ENCODE measurements at places on chromosomes 3 and 15.

DNA sequence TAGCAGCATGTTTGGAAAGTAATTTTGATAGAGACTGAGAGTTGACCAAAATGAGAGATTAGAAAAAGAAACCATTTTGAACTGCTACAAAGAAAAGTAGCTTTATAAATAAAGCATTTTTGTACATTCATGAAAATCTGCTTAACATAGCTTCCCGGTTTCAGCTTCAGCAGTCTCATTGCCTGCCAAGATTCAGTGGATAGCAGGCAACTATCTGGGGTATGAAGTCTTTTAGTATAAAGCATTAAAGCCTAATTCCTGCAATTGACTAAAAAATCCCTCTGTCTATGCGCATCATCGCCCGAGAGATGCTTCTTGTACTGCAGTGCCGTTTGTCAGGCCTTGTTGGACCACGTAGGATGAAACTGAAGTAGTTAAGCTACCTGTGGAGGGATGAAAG is 588.4 kb downstream of the NAALADL2 start:
- no peak for DNase-seq

GRCh38 chr3:77281721-77282120 is 241.8 kb downstream of the ROBO2 start:
- DNase-seq: no peak

DNA sequence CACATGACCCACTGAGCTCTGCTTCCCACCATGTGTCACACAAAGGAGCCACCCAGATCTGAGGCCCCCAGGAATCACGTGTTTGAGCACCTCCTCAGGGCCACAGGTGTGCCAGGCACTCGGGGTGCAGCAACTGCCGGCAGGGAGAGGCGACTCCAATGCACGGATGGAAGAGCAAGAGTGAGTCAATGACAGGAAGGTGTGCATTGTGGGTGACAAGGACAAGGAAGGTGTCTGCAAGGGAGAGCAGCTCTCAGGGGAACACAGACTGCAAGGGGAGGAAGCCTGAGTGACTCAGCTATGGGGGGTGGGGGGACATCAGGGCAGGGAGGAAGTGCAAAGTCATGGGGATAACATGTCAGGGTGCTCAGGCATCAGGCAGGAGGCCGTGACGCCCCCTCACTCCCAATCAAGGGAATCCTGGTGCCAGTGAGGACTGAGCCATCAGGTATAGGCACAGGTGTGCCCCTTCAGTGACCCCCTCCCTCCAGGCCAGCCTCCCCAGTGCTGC is 67.4 kb downstream of the NUP210 start:
- DNase-seq: no peak

GRCh38 chr3:174220775-174221554 is 638.2 kb upstream of the NAALADL2 start:
- DNase-seq: no peak

DNA sequence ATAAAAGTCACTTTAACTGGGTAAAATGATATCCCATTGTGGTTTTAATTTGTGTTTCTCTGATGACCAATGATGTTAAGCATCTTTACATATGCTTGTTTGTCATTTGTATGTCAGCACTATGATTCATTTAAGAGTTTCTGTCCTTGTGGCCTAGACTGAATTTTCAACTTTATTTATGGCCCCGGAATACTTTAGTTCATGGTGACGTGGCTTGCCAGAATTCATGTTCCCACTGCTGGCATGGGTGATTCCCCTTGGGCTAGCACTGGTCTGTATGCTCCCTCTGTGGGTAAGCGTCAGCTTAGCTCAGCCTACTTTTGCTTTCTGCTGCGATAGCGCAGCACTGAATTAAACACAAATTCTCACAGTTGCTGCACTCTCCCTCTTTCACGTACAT is 436.3 kb upstream of the SGO1 start:
- DNase-seq: no peak

GRCh38 chr3:106611116-106611515 is 742.3 kb upstream of the CBLB start:
- no peak for DNase-seq

GRCh38 chr15:58466566-58466965 is 34.8 kb downstream of the LIPC start:
- no peak for DNase-seq

- DNase-seq: peak; percentile 17
These were observed 51.8 kb downstream of the KLHL6 start for GRCh38 chr3:183503746-183504145.

DNA sequence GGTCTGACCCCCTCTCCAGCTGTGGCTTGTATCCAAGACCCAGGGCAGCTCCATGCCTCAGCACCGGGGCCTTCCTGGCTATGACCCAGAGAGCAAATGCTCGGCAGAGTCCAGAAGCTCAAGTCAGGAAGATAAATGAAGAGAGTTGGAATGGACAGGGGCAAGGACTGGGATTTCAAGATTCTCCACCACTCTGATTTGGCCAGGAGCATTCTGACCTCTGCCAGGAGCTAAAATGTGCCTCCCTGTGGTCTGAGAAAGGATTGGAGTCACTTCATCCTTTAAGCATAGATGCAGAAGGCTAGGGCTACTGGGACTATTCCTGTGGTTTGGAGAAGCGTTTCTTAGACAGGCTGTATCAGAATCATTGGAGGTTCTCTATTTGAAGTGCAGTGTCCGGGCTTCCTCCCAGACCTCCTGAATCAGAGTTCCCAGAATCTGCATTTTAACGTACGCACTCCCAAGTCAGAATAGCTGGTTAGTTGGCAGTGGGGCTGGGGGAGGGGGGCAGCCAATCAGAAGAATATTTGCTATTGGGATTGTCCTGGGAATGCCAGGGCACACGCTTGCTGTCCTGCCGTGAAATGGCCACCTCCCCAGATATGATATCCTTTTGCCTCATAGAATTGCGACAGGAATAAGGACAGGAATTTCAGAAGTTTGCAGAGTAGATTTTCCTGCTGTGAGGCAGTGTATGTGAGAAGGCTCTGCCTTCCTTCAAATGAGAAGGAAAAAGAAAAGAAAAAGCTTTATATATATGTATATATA is 57.4 kb downstream of the HRH1 start:
- no peak for DNase-seq

GRCh38 chr15:68207176-68207935 is 2.2 kb upstream of the CALML4 start:
- DNase-seq: no peak

- no peak for DNase-seq
These were observed 36.5 kb upstream of the SPTBN5 start for GRCh38 chr15:41930221-41930866.

- DNase-seq: peak; percentile 64
These were observed 74.2 kb downstream of the CRTC3 start for GRCh38 chr15:90603893-90604292.

DNA sequence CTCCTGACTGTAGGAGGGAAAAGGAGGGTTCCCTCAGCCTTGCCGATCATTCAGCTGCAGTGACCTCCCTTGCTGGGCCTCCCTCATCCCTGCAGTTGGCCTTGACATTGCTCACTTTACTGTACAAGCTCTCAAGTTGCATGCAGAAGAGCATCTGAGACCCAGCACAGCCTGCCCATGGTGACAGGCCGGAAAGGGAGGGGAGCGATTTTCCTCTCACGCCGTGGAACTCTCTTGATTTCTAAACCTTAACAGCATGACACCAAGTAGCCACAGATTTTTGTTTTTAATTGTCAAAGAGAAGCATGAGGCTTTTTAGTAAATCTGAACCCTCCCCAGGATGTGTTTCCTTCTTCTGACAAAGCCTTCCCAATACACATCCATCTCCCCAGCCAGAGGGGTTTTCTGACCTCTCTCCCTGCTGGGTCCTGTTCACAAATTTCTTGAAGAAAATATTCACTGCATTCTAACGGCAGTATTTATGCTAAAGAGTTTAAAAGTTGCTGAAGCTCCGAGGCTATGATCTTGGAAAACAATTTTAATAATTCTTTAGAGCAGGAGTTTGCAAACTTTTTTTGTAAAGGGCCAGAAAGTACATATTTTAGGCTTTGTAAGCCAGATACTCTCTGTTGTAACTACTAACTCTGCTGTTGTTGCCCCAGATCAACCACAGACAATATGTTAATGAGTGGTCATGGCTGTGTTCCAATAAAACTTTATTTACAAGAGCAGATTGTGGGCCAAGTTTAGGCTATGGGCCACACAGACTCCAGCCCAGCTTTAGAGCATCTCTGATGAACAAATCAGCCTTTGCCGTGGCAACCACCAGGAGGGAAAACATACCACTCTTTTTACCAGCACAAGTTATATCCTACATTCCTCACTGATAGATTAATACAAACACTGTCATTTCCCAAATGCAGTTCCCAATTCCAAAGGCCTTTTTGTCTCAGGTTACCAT is 34.8 kb downstream of the LMCD1 start:
- no peak for DNase-seq

- no peak for DNase-seq
These were observed 95.4 kb downstream of the TBC1D2B start for GRCh38 chr15:77982127-77982490.

- DNase-seq: no peak
These were observed 127.2 kb upstream of the IL12A start for GRCh38 chr3:159861369-159861987.
